ENCODE measurements at places on chromosomes 1 and 21.

DNA sequence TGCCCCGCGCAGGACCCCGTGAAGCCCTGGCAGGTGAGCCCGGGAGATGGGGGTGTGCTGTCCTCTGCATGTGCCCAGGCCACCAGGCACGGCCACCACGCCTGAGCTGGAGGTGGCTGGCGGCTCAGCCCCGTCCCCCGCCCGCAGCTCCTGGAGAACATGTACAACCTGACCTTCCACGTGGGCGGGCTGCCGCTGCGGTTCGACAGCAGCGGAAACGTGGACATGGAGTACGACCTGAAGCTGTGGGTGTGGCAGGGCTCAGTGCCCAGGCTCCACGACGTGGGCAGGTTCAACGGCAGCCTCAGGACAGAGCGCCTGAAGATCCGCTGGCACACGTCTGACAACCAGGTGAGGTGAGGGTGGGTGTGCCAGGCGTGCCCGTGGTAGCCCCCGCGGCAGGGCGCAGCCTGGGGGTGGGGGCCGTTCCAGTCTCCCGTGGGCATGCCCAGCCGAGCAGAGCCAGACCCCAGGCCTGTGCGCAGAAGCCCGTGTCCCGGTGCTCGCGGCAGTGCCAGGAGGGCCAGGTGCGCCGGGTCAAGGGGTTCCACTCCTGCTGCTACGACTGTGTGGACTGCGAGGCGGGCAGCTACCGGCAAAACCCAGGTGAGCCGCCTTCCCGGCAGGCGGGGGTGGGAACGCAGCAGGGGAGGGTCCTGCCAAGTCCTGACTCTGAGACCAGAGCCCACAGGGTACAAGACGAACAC, 1.8 kb downstream of the TAS1R3 start:
- no peak for DNase-seq

DNA sequence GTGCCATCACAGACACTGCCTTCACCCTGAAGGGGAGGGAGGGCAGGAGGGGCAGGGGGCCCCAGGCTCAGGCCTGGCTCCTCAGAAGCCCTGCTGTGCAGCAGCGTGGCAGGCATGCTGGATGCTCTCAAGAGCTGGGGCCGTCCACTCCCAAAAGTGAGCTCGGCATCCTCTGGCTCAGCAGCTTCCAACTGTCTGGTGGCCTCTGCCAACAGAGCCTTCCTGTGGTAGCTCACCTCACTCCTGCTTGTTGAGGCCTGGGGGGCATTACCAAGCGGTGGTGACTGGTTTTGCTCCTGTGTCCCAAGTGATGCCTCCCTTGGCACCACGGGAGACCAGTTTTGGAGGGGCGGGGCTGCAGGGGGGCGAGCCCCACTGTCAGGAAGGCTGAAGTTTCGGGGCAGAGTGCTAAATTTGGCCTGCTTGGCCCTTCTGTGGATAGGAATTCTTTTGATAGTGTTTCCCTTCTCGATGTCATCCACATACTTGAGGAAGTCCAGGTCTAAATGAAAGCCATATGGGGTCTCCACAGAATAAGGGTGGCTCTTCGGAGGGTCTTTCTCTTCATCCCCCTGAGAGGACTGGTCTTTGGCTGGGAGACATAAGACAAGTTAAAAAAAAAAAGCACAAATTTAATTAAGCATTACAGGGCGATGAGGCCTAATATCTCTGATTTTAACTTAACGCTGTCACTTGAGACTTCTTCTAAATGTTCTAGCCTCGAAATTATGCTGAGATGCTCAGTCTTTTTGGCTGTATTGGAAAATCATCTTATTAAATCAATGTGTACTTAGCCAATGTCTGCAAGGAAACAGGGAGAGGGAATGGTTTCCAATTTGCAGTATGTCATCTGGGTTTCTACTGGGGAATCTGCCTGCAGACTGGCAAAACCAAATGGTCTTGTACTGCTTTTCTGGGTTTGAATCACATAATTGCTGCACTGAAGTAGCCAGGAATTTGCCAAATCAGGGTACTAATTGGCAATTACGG, 44.4 kb downstream of the KANK4 start:
- DNase-seq, result no peak

- DNase-seq, result no peak
These were observed 281.0 kb downstream of the PTPRC start for GRCh38 chr1:198919667-198920398.

- DNase-seq, result no peak
These were observed 6.9 kb upstream of the PTGFRN start for GRCh38 chr1:116902723-116903383.

DNA sequence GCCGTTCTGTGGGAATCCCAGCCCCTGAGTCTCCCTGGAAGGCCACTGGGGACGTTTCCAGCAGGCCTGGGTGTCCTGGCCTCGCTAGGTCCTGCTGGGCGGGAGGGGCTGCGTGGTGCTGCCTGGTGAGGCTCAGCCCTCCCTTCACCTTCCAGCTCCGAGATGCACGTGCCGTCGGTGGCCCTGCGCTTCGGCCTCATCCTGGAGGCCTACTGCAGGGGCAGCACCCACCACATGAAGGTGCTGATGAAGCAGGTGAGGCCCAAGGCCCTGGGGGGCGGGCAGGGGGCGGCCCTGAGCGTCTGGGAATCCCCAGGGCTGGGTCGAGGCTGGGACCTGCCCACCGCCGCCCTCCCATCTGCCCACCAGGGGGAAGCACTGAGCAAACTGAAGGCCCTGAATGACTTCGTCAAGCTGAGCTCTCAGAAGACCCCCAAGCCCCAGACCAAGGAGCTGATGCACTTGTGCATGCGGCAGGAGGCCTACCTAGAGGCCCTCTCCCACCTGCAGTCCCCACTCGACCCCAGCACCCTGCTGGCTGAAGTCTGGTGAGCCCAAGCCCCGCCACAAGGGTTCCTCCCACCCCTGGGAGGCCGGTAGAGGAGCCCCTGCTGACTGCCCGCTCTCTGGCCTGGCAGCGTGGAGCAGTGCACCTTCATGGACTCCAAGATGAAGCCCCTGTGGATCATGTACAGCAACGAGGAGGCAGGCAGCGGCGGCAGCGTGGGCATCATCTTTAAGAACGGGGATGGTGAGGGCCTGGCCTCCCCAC, 70.3 kb downstream of the PIK3CD start:
- peak; percentile 16 for DNase-seq

GRCh38 chr21:44285138-44285992, at the start of gene AIRE:
Gene AIRE, plus strand, starts transcription at chr21:44285876. Its CDS starts 131 bp downstream, at chr21:44286007.
- DNase-seq, result no peak

DNA sequence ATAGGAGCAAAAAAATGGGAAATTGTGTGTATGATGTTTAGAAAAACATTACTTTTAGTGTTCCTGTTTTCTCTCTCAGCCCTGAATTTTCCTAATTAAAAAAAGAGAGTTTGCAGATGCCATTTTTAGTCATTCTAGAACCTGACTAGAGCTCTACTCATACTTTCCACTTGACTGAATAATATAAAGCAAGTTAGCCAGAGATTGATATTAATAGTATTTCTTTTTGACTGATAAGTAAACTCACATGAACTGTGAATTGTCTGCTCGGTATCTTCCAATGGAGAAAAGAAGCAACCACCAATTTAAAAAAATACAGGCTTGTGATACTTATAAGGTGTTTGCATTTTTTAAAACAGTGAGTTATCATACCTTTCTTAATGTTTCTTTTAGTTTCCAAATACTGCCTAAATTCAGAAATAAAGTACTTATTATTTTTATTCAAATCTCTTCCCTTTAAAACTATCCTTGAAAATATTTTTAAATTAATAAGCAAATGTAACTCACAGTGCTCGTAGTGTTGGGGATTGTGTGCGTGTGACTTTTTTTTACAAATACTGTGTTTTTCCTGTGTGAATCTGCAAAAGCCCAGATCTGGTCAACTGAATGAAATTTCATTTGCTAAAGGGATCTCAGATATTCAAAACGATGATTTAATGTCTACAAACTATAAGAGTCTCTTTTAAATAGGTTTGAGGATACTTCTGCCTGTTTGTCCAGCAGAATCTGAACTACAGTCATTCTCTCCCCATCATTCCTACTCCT, 9.8 kb downstream of the RAP1A start:
- DNase-seq, result no peak

DNA sequence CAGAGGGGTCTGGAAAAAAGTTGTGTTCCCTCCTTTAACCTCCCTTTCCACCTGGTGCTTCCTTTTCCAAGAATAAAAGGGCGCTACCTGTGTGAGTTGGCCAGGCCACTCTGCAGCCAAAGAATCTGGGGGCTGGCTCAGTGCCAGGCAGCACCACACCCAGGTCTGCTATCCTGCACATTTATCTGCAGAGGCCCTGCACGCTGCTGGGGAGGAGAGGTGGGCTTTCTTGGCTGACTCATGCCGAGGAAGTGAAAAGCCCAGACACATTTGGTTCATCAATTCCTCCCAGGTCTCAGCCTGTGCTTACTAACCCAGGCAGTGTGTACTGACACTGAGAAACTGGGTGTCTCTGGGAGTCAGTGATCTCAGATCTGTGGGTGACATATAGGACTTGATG, 79.8 kb upstream of the F3 start:
- DNase-seq, result no peak

DNA sequence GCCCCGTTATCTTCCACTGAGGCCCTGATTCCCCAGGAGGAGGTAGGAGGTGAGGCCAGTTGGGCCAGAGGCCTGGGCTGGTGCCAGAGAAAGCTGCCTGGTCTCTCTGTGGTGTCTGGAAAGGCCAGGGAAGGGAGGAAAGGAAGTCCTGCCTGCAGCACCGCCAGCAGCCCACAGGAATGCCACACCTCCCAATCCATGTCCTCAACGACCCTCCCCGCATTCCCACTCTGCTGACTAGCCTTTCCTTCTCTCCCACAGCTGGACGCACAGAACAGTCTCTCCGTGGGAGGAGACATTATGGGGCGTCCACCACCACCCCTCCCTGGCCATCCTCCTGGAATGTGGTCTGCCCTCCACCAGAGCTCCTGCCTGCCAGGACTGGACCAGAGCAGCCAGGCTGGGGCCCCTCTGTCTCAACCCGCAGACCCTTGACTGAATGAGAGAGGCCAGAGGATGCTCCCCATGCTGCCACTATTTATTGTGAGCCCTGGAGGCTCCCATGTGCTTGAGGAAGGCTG, 18.0 kb downstream of the CSF1 start:
- DNase-seq, result no peak

GRCh38 chr1:115437196-115437595, 99.1 kb upstream of the NGF start:
- DNase-seq, result peak; percentile 74

- DNase-seq, result no peak
These were observed 47.6 kb upstream of the HOOK1 start for GRCh38 chr1:59767119-59767518.

- DNase-seq, result no peak
These were observed 28.4 kb upstream of the PLEKHO1 start for GRCh38 chr1:150121236-150121862.

DNA sequence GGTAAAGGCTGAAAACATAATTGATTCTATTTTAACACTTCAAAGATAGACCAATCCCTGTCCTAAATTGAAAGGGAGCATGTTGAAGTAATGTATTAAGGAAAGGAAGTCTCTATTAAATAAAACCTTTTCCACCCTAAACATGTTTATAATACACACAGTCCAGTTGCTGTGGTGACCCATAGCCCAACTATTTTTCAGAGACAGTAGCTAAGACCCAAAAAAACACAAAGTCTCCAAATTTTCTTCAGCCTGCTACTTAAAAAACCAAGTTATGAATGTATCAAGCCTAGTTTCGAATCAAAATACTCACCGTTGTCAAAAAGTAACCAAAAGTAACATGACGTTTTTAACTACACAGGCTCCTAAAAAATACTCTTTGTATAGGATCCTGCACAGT, 1.6 kb downstream of the ELK4 start:
- no peak for DNase-seq

- DNase-seq, result no peak
These were observed 28.2 kb downstream of the PRDM2 start for GRCh38 chr1:13728091-13728715.

GRCh38 chr1:180154325-180155181, at the start of gene QSOX1:
Gene QSOX1, plus strand, starts transcription at chr1:180154869. Its CDS starts 39 bp downstream, at chr1:180154908.
- peak; percentile 92 for DNase-seq

DNA sequence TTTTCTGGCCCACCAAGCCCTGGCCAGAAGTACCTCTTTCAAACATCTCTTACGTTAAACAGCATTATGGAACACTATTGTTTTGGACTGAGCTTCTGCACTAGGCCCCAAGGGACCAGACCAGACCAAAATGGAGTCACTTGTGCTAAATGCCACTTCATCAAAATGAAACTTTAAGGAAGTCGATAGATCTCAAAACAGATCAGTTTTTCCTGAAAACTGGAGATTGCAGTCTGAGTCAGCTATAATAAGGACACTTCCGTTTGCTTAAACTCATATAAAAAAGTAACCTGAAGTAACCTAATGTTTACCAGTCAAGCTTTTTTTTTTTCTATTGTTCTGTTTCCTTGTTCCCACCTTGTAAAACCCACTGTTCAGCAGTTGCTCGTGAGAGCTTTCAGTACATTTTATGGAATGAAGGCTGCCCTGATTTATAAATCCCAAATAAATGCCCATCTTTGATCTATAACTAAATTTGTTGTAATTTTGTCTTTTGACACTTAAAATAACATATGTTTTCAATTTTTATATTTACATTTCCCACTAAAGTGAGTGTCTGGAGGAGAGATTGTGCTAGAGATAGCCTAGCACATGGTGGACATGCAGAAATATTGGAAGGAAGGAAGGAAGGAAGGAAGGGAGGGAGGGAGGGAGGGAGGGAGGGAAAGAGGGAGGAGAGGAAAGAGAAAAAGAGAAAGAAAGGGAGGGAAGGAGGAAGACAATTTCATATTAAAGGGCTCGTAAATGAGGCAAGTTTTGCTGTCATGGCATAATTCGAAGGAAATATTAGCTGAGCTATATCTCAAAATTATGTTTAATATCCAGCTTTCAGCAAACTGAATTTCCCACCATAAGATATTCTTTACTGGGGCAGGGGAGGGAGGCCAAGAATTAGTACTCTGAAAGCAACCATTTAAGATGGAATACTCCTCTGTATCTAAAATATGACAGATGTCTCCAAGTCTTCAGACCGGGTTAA, 77.0 kb upstream of the CXADR start:
- no peak for DNase-seq

DNA sequence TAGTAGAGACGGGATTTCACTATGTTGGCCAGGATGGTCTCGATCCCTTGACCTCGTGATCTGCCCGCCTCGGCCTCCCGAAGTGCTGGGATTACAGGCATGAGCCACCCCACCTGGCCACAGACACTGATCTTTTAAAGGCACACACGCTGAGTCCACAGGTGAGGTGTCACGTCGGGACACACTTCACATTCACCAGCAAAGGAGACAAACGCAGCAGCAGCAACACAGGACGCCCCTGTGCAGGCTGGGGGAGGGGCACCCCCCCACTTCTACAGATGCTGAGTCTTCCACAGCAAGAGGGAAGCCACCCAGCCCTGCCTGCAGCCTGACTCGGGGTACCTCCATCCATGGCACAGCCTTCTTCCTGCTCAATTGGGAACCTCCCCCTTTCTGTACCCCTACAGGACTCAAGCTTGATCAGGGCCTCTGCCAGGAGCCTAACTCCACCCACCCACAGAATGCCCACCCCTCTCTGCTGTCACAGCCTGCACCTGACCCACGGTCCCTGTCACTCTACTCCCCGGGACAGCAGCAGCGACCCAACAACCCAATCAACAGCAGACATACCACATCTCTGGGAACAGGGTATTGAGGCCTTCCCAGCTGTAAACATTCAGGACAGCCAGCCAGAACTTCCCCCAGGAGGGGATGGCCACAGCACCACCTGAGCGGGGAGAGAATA, 9.5 kb downstream of the LSS start:
- DNase-seq, result no peak

Measured in NCI-H1092 treated with DMSO at 0.1 percent for 48 hours (cell line).